ENCODE measurements at places on chromosomes 6 and 20. TPM values are rescaled to one million over a fixed set of nuclear protein-coding genes. Genes with fewer than 3 reads are reported as not detected.

PROKR2 gene
- not detected for total RNA-seq

OR2B6 gene
- not detected for total RNA-seq

NFATC2 gene
- 31.7 TPM for total RNA-seq

MACROD2 gene
- total RNA-seq = 0.12 TPM

SLC44A4 gene
- total RNA-seq = not detected

CLDN20 gene
- not detected for total RNA-seq

SLC29A1 gene
- total RNA-seq = 92.5 TPM

DNA sequence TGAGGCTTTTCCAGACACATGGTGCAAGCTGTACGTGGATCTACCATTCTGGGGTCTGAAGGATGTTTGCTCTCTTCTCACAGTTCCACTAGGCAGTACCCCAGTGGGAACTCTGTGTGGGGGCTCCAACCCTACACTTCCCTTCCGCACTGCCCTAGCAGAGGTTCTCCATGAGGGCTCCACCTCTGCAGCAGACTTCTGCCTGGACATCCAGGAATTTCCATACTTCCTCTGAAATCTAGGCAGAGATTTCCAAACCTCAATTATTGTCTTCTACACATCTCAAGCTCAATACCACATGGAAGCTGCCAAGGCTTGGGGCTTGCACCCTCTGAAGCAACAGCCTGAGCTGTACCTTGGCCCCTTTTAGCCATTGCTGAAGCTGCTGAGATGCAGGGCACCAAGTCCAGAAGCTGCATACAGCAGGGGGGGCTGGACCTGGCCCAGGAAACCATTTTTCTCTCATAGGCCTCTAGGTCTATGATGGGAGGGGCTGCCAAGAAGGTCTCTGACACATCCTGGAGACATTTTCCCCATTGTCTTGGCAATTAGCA, 11.6 kb downstream of the PDSS2 start:
- DNase-seq = no peak

- no peak for DNase-seq
Observed at GRCh38 chr6:148750838-148751792, 4.3 kb downstream of the UST start.

- DNase-seq = no peak
Observed at GRCh38 chr6:156967852-156968251, 190.7 kb downstream of the ARID1B start.

- DNase-seq = no peak
Observed at GRCh38 chr20:57425150-57426013, 34.2 kb downstream of the RBM38 start.

- DNase-seq = no peak
Observed at GRCh38 chr6:47650553-47651432, 47.6 kb upstream of the ADGRF4 start.

- no peak for DNase-seq
Observed at GRCh38 chr6:35328108-35328723, 14.1 kb upstream of the PPARD start.
